NCI-H524 (cell line): ENCODE measurements at places on chromosomes 1 and 21.

GRCh38 chr1:94661431-94661932 lies 119.9 kb upstream of the F3 start:
- no peak for DNase-seq

- DNase-seq, result no peak
Observed at GRCh38 chr1:246595146-246595545, 28.9 kb downstream of the CNST start.

DNA sequence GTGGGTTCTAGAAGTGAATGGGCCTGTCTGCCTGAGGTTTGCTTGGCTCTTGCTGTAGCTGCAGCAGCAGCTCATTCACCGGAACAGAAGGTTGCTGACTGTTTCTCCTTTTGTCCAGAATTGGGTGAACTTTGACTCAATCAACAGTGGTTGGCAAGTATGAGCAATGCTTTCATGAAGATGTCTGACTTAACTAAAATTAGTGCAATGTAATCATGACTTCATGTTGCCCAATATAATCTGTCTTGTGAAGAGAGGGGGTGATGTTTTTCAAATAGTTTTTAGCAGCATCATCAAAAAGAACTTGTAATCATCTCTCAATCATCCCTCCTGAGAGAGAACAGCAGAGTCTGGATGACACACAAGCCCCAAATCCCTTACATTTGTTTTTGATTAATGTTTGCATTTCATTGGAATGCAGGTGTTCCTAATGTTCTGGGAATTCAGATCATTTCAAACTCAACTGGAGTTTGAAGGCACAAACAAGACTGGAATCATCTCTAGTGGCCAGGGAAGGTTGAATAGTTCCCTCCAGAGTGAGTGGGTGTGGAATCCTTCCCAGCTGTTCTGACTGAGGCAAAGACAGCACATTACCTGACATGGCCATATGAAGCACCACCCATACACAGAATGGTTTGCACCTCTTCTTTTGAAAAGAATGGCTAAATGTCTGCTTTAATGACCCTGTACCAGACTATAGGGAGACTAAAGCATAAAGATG lies 82.9 kb downstream of the HLX start:
- DNase-seq, result no peak

DNA sequence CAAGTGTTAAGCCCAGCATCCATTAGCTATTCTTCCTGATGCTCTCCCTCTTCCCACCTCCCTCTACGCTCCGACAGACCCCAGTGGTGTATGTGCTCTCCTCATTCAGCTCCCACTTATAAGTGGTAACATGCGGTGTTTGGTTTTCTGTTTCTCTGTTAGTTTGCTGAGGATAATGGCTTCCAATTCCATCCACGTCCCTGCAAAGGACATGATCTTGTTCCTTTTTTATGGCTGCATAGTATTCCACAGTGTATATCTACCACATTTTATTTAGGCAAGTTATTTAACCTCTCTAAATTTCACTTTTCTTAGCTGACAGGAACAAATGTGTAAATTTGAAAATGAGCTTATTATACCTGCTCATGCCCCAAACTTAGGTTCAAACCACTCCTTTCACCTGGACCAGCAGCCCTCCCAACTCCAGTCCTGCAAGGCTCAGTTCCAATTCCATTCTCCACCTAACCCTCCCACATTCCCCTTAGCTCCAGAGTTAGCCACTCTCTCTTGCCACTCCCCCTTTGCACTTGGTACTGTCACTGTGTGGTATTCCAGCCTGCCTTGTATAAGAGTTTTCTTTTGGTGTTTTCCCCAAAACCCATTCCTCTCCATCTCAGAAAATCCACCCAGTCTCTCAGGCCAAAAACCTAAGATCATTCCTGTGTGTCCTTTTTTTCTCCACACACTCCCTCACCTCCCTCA lies 1.7 kb upstream of the PEF1 start:
- no peak for DNase-seq

DNA sequence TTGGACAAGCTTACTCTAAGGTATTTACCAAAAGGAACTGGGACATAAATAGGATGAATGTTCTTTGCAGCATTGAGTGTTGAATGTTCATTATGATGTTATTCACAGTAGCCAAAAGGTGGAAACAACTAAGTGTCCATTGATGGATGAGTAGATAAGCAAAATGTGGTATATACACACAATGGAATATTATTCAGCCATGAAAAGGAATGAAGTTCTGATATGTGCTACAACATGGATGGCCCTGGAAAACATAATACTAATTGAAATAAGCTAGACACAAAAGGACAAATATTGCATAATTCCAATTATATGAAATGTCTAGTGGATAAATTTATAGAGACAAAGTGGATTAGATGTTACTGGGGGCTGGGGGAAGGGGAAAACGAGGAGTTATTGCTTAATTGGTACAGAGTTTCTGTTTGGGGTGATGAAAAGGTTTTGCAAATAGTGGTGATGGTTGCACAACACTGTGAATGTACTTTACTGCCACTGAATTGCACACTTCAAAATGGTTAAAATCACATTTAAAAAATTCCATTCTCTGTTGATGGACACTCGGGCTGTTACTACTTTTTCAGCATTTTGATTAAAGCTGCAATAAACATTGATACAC lies 2.9 kb downstream of the MTARC1 start:
- no peak for DNase-seq

- DNase-seq, result no peak
Observed at GRCh38 chr1:38370716-38371504, 324.3 kb upstream of the POU3F1 start.
